Tibial nerve (tissue), 4 donors: ENCODE measurements at places on chromosomes 7 and 10. TPM values are rescaled to one million over a fixed set of nuclear protein-coding genes. Genes with fewer than 3 reads are reported as not detected.

- no peak for DNase-seq
These were observed 4.8 kb upstream of the REPIN1 start for GRCh38 chr7:150363872-150364271.

DNA sequence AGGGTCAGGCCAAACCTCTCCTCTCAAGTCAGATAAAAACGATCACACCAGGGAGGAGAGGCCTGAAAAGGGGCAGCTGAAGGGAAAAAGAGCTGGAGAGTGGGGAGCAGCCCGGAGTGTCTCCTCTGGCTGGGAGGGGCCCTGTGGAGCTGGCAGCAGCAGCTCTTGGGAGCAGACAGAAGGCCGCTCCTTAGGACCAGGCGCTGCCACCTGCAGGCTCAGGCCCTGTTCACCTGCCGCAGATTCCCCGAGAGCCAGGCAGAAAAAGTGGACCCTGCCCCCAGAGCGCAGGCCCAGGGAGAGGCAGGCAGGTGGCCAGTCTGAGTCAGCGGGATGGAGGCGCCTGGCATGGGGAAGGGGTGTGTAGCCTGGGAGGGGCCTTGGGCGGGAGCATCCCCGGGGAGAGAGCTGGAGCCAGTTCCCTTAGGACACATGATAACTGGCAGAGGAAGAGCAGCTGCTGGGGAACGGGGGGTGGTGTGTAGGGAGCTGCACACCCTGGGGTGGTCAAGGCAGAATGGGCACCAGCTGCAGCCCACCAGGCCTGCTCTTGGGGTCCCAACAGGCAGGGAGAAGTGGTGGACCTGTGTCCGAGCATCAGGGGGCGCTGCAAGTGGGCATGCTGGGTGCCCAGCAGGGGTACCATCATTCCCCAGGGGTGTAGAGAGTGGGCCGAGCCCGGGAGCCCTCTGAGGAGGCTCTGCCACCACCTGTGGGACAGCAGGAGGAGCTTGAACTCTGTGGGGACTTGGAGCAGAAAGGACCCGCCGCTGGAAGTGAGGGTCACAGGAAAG, 177.2 kb upstream of the RHEB start:
- no peak for DNase-seq

DNA sequence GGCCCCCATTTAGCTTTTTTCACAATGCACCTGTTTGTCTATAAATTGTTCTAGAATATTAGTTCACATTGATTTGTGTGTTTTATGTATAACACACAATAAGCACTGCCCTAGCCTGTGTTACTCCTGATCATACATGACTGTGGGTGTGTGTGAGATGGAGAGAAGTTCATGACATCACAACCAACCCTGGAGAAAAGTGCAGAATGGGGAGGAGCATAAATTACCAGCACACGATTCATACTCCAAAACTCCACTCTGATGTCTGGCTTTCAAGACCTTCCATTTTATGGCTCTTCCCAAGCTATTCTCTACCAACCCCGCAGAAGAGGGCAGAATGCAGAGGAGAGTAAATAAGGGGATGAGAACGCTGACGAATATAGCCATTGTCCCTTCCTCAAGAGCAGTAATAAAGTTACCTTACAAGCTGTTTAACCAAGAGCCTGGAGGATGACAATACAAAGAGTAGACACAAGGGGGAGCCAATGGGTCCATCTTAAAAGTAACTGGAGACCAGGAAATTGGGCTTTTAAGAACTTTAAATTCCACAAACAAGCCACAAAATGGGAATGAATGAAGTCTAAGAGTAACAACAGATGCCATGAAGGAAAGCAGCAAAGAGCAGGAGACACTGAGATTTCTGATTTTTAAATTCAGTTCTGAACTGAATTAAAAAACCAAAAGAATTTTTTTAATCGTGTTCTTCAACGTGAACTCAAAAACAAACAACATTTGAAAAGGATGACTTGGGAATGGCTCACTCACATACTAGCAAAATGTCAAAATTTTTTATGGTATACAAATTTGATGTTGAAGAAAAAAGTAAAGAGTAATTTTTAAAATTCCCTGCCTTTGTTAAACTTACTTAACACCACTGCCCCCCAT, 159.6 kb downstream of the PARD3 start:
- no peak for DNase-seq

GRCh38 chr7:132276976-132277725, 299.1 kb downstream of the PLXNA4 start:
- no peak for DNase-seq

DNA sequence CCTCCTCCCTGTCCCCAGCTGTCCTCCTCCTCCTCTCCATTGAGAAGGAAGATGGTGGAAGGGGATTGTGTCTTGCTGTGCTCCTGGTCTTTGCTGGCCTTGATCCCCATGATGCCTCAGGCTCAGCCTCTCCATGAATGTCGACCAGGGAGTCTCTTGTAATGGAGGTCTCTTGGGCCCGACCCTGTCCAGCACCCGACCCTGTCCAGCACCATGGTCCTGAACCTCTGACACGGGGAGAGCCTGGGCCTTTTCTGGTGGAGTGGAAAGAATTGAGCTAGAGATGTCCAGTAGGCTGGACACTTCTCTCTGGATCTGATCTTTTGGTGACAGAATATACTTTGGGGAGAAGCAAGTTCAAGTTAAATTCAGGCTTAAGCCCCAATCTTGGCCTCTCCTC, 42.3 kb upstream of the HMX3 start:
- DNase-seq: no peak

DNA sequence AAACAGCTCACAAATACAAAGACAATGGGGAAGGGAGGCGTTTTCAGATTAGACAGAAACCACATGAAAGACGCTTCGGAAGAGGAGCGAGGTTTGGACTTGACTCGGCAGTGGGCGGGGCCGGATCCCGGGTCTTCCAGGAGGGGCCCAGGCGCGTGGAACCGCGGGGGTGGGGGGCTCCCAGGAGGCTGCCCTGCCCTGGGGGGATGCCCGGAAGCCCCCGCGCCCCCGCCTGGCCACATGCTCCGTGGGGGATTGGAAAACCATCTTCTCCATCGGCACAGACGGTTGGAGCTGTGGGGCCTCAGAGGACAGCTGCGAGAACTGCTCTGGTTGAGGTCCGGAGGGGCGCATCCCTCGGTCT, 186.0 kb upstream of the SHH start:
- DNase-seq: no peak

DNA sequence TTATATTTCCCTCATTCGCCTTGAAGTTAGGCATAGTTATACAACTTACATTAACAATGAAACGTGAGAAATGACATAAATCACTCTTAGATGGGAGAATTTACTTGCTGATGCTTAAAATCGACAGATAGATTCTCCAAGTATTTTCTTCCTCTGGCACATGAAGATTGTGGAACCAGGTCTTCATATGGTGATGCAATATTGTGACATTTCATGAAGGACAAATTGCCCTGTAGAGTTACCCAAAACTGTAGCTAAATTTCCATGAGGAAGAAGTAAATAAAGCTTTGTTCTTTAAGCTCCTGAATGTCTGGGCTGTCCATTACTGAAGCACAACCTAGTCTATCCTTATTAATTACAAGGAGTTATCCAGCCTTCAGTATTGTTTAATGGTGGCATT, 353.1 kb downstream of the THSD7A start:
- no peak for DNase-seq

- no peak for DNase-seq
These were observed 38.3 kb upstream of the BTBD16 start for GRCh38 chr10:122232769-122233168.

- DNase-seq: peak; percentile 21
These were observed 46.2 kb upstream of the GDF10 start for GRCh38 chr10:47253651-47254375.

DNA sequence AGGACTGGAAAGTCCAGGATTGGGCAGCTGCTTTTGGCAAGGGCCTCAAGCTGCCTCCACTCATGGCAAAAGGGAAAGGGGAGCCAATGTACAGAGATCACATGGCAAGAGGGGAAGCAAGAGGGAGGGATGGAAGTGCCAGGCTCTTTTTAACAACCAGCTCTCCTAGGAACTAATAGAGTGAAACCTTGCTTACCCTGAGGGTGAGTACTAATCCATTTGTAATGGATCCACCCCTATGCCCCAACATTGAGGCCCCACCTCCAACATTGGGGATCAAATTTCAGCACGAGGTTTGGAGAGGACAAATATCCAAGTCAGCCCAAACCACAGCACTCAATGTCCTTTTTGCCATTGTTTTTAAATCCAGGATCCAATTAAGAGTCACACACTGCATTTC, 12.5 kb downstream of the HABP2 start:
- no peak for DNase-seq

DNA sequence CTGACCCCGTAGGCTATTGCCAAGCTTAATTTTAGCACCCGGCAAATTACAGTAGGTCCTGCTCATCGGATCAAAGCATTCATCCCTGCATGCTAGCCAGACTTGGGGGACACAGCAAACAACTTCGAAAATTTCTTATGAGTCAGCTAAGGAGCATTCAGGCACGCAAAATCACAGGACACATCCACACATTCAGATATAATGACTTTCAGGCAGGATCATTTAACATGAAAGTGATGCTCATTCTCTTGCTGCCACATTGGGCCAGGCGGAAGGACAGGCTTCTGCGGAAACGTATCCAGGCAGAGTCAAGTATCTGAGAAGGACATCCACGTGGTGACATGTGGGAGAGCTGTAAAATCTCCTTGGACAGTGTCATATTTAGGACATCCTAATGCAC, 474.0 kb upstream of the NRP1 start:
- no peak for DNase-seq

DNA sequence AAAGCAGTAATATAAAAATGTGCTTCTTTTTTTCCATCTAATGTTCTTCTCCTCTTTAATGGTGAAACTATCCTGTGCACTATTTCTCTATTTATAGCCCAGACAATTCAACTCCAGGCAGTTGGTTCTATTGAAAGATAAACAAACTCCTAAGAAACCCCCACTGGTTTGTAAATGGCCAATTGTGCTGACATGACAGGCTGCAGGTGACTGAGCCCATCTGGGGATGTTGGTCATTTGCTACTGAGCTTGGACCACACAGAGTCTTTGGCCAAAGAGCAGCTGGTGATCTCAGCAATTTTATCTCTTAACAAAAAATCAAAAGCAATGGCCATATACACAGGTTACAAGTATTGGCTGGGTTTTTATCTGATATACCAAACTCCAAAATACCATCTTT, 631.8 kb upstream of the CELF2 start:
- DNase-seq: no peak

DNA sequence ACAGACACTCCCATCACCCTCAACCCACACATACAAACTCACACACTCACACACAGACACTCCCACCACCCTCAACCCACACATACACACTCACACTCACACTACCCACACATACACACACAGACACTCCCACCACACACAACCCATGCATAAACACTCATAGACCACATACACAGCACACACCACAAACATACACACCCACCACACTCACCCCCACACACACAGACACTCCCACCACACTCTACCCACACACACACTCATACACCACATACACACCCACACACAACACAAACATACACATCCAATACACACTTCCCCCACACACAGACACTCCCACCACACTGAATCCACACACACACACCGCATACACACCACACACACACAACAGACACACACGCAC, 521.2 kb downstream of the TCERG1L start:
- no peak for DNase-seq

- DNase-seq: no peak
These were observed 18.4 kb downstream of the GNA12 start for GRCh38 chr7:2825559-2826227.

DNA sequence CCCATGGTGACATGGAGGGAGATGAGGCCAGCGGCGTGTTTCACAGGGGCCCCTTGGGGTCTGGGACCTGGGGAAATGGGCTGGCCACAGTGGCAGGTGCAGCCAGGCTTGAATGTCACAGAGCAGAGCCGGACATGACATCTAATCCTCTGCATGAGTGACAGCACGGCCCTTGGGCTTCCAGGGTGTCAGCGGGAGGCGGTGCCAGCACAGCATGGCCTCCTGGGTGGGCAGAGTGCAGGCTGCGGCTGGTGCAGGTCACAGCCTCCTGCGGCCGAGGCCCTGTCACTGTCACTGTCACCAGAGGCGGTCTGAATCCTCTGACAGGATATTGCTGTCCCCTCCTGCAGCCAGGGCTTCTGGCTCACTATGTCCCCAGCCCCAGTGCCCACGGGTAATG, 18.2 kb downstream of the BHLHA15 start:
- no peak for DNase-seq

GRCh38 chr10:43385412-43386004, 14.1 kb downstream of the FXYD4 start:
- DNase-seq: no peak

- no peak for DNase-seq
These were observed 185.6 kb upstream of the LRGUK start for GRCh38 chr7:133941496-133941895.

- DNase-seq: no peak
These were observed 48.8 kb upstream of the CHST15 start for GRCh38 chr10:124142006-124142739.

The LIPM gene
- not detected for total RNA-seq

The SHH gene
- total RNA-seq: 16.2 TPM

The TOMM7 gene
- 185 TPM for total RNA-seq

The HOXA2 gene
- 5.4 TPM for total RNA-seq

The GSTO2 gene
- 1.3 TPM for total RNA-seq

The FIGNL1 gene
- 7.3 TPM for total RNA-seq

The OR2A12 gene
- total RNA-seq: not detected

The CCSER2 gene
- total RNA-seq: 43.9 TPM
